ENCODE measurements at places on chromosomes 12 and 14. TPM values are rescaled to one million over a fixed set of nuclear protein-coding genes. Genes with fewer than 3 reads are reported as not detected.

DNA sequence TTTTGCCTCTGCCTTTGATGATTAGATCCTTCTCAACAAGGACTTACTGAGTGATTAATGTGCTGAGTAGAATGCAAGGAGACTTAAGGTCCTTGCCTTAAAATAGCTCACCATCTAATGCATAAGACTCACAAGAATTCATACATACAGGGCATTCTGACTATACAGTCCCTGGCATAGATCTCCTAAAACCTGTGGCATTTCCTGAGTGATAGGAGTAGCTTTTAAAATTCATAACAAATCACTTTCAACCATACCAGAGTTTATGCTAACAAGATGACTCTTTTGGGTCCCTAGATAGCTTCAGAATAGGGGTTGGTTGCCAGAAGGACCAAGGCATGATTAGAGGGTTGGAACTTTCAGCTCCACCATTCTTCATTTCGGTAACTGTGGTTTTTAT, 48.8 kb downstream of the STXBP6 start:
- no peak for DNase-seq

DNA sequence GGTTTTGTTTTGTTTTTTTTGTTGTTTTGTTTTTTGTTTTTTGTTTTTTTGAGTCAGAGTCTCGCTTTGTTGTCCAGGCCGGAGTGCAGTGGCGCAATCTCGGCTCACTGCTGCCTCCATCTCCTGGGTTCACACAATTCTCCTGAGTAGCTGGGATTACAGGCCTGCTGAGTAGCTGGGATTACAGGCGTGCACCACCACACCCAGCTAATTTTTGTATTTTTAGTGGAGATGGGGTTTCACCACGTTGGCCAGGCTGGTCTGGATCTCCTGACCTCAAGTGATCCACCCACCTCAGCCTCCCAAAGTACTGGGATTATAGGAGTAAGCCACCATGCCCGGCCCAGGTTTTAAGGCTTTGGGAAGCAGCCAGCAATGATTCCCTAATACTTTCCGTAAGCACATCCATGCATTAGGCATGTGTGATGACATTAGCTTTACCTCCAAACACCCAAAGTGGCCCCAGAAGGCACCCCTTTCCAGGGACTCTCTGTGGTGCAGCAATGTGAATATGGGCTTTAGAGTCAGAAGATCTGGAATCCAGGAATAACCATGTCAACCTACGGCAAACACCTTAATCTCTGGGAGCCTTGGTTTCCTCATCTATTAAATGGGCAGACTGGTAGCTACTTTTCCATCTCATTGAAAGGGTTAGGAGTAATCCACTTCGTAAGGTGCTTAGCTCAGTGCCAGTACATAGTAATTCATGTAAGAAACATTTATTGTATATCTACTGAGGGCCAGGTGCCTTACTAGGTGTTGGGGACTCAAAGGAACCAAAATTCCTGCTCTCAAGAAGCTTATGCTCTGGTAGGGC, 152.9 kb downstream of the ZFP36L1 start:
- no peak for DNase-seq

Gene PRR4
- total RNA-seq = 1.6 TPM

DNA sequence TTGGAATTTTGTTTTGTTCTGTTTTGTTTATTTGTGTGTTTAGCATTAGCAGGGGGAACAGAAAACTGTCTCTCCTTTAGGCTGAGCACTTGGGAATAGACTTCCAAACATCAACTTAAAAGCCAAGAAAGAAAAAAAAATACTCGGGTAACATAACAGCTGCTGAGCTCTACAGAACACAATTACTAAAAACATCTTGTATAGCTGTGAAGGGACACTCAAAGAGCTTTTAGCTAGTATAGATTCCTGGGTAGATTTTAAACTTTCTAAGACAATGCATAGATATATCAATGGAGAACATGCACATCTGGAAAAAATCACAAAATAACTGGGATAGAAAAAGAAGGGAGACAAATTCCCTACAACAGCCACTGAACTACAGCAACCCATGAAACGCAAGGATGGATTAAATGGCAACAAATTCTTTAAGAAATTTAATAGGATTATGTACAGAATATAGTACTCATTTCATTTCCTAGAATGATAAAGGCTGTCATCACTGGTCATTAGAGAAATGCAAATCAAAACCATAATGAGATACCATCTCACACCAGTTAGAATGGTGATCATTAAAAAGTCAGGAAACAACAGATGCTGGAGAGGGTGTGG, 174.3 kb upstream of the KRR1 start:
- no peak for DNase-seq

Gene SIX4
- total RNA-seq = not detected

DNA sequence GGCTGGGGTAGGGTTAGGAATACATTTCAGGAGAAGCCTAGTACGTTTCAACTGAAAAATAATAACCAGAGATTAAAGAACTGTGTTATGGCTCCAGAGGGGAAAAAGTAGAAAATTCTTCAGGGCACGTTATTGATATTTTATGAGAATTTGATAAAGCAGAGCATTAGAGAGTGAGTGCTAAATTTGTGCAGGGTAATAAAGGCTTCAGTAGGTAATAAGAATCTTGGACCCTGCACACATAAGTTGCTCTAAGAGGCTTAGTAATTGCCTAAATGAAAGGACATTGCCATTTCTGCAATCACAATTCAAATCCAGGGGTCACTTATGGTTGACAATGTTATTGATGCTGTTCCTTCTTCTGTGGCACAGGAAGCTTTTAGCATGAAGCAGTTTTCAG, 439.4 kb upstream of the DCN start:
- DNase-seq = no peak

DNA sequence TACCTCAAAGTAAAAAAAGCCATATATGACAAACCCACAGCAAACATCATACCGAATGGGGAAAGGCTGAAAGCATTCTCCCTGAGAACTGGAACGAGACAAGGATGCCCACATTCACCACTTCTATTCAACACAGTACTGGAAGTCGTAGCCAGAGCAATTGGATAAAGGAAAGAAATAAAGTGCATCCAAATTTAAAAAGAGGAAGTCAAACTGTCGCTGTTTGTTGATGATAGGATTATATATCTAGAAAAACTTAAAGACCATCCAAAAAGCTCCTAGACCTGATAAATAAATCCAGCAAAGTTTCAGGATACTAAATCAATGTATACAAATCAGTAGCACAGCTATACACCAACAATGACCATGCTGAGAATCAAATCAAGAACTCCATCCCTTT, 5.2 kb downstream of the NDUFA12 start:
- no peak for DNase-seq

- no peak for DNase-seq
These were observed 954.9 kb downstream of the DIO2 start for GRCh38 chr14:79256380-79256779.

GRCh38 chr14:103071544-103072251, 12.3 kb upstream of the LBHD2 start:
- DNase-seq = no peak

Gene TGM1
- 4.0 TPM for total RNA-seq

DNA sequence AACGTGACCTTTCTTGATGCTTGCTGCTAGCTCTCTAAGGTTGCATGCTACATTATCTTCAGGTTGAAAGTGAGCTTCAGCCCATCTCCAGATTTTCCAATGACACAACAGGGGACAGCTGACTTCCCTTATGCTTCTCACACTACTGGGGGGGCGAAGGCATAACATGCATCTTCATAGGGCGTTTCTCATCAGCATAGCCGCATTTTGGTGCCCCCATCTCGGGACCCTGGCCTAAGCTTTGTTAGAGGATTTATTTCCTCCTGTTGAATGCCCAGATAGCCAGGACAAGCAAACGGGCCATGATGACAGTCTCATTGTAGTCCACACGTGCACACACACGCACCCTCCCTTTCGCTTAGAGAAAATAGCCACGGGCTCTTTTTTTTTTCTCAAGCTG, 30.7 kb downstream of the SSPN start:
- DNase-seq = no peak

Gene PDE3A
- total RNA-seq = 0.30 TPM

DNA sequence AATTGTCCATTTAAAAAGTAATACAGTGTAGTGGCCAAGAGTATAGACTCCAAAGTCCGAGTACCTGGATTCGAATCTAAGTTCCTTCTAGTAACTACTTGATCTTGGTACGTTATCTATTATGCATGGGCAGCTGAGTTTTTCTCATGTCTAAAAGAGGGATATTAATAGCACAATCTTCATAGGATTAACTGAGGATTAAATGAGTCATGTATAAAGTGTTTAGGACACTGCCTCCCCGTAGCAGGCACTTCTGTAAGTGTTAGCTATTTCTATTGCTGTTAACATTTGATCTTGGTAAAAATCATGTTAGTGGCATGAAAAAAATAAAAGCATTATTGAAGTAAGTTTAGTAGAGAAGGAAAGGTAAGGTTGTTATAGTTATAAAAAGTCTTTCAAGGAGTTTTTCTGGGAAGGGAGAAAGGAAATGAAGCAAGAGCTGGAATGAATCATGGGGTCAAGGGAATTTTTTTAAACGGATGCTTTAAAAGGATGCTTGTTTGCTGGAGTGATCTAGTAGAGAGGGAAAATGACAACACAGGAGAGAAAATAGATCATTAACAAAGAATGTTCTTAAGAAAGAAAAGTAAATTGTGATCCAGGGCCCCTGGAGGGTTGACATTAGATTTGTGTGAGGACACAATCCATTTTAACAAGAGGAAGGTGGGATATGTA, 502.2 kb upstream of the USP15 start:
- DNase-seq = no peak

DNA sequence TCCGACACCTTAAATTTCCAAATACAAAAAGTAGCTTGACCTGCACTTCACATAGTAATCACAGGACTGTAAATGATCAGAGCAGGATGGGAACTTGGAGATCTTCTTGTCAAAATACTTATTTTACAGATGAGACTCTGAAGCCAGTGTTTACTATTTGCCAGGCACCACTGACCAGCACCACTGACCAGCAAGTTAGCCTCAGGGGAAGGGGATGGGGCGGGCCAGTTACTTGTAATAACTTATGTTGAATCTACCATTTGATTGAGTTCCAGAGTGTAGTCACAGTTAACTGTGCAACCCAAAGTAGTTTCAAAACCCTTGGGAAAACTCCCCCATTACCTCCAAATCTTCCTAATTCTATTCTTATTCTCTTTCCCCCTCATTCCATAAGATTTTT, 278.4 kb downstream of the PCNX1 start:
- no peak for DNase-seq

GRCh38 chr12:121176826-121177529, 33.0 kb upstream of the P2RX4 start:
- no peak for DNase-seq

Gene CCDC38
- total RNA-seq = not detected

Gene STXBP6
- not detected for total RNA-seq

GRCh38 chr14:90453401-90453951, 56.6 kb downstream of the CALM1 start:
- no peak for DNase-seq

All from CD4-positive, CD25-positive, alpha-beta regulatory T cell (primary cell).